ENCODE measurements at places on chromosomes 12 and 14.

DNA sequence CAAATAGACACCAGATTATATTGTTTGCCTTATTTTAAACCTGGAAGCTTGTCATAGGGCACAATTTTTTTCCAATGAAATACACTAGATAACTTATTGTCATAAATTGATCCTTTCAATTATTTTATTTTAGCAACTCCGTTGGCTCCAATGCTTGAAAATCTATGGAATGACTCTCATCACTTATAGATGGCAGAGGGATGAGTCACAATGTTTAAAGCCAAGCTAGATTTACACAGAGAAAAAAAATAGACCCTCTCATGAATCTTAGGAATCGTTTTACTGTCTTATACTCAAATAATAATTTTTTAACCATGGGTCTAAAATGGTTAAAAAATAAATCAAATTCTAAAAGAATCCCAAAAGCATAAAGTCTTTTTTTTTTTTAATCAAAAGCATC lies 1276.6 kb upstream of the FLRT2 start:
- DNase-seq: no peak

DNA sequence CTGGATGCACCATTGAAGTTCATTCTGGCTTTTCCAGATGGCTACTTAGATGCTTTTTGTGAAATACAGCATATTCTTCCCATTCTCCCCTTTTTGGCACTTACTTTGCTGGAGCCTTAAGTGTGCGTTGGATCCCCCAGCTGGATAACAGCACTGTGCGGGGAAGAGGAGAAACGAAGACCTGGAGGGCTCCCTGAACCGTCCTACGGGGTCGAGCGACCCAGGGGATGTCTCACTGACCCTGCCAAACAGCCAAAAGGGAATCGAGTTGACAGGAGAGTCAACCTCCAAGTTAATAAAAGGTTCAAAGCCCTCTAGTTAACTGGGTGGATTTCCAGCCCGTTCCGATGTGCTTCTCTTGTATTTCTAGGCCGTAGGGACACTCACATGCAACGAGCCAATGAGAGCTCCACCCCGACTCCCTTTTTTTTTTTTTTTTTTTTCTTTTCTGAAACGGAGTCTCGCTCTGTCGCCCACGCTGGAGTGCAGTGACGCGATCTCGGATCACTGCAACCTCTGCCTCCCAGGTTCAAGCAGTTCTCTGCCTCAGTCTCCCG lies 1.0 kb upstream of the CAMKK2 start:
- no peak for DNase-seq

- no peak for DNase-seq
These were observed 195.7 kb upstream of the LRIG3 start for GRCh38 chr12:59115995-59116394.

DNA sequence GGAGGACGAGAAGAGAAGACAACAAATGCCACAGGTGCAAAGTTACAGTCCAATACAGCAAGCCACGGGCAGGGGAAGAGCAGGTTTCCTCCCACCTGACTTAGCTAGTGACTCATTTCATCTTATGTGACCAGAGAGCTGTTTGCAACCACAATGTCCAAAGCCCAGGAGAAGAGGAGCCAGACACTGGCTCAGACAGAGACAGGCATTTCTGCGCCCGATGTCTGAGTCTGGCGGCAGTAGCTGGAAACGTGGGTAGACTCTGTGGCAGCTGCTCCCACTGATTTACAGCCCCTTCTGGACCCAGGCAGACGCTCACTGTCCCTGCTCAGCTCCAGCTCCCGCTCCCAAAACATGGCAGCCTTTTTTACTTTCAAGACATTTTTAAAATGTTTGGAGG lies 60.0 kb downstream of the CHGA start:
- DNase-seq: no peak

DNA sequence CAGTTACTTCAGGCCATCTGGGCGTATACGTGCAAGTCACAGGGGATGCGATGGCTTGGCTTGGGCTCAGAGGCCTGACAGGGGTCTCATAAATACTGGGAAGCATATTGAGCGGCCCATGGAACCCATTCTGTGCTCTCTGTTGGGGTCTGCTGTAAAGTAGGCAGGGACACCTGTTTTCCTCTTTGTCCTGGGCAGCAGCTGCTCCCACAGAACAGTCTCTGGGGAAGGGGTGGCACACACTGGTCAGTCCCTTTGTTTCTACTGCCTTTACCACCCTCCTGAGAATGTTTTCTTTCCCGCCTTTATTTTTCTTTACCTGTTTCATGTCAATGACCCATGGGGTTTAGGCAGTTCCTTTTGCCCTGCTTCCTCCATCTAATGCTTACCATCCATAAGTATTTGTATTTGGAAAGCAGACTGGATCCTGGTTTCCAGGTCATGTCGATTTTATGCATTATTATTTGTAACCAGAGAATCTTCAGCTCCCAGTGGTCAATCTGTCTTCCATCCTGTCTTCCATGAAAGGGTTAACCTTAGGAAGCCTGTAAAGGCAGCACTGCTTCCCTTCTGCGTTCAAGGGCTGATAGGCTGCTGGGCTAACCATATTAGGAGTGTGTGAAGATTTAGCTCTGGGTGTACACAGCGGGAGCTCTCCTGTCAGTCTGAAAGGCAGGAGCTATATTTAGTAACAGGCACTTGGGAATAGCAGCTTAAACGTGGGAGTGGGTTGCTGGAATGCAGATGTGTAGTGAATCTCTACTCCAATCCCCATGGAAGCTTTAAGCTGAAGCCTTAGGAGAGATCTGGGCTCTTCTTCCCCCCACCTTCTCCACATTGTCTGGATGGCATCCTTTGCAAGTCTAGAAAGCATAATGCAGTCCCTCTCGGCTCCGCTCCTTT lies 124.0 kb downstream of the DYRK2 start:
- DNase-seq: no peak

DNA sequence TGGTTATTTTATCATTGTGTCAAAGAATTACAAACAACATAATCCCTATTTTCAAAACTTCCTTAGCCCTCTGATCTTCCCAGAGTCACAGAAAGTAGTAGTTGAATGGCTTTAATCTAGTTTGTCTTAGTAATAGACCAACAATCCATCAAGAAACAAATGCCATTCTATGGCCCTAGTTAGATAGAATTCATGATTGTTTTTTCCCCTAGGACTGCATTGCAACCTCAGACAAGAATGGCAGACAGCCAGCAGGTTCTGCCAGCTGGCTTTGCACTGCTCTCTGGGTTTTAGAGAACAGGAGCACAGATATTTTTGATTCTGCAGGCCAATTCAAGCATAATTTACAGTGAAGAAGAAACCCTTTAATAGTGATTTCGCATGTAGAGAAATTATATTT lies 33.8 kb downstream of the SYT1 start:
- no peak for DNase-seq

DNA sequence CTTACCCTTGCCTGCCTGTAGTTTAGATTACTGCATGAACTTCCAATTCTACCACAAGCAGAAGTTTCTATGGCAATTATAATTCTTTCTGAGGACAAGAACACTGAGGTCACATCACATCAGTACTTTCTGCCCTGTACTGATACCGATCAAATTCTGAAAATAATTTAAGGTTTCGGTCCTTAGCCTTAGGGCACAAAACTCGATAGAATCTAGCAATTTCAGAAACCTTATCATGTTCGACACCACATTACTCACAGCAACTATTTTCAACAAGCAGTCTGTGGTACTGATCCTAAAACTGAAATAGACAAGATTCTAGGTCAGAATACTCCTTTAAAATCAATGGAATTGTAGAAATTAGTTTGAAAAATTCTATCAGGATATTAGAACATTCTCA lies 187.0 kb upstream of the LRFN5 start:
- no peak for DNase-seq

DNA sequence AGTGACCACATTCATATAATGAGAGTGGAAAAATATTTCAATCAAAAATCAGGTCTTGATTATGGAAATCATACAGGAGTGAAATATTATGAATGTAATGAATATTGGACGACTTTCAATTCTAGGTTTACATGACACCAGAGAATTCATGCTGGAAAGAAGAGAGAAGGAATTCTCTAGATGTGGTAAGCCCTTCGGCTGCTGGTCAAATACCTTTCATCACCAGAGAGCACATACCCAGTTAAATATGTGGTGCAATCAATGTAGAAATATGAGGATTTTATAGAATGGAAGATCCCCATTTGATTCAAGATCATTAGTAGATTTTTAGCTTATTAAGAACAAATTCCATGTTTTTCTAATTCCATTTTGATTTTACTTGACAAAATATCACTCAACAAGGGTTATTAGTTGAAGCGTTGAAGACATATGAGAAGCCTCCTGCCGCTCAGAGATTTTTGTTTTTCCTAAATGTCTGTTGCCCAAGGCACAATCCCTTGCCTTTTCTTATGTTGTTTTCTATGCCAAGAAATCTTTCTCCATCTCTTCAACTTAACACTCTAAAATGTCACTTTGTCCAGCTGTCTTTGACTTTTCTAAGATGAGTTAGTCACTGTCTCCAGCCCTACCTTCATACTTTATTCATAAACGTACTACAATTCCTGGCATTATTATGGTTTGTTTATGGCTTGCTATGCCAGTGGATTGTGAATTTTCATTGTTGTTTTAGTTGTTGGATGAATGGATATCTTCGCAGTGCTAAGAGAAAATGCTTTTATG lies 72.8 kb upstream of the ZDHHC17 start:
- no peak for DNase-seq

DNA sequence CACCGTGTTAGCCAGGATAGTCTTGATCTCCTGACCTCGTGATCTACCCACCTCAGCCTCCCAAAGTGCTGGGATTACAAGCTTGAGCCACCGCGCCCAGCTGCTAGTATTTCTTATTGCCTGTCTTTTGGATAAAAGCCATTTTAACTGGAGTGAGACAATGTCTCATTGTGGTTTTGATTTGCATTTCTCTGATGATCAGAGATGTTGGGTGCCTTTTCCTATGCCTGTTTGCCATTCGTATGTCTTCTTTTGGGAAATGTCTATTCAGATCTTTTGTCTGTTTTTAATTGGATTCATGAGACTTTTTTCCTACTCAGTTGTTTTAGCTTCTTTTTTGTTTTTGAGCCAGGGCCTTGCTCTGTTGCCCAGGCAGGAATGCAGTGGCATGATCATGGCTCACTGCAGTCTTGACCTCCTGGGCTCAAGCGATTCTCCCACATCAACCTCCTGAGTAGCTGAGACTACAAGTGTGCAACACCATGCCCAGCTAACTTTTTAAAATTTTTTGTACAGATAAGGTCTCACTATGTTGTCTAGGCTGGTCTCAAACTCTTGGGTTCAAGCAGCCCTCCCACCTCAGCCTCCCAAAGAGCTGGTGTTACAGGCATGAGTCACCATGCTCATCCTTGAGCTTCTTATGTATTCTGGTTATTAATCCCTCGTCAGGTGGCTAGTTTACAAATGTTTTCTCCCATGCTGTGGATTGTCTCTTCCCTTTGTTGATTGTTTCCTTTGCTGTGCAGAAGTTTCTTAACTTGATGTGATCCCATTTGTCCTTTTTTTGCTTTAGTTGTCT lies 65.9 kb downstream of the ACACB start:
- no peak for DNase-seq
